ENCODE measurements at places on chromosomes 6 and 20.

DNA sequence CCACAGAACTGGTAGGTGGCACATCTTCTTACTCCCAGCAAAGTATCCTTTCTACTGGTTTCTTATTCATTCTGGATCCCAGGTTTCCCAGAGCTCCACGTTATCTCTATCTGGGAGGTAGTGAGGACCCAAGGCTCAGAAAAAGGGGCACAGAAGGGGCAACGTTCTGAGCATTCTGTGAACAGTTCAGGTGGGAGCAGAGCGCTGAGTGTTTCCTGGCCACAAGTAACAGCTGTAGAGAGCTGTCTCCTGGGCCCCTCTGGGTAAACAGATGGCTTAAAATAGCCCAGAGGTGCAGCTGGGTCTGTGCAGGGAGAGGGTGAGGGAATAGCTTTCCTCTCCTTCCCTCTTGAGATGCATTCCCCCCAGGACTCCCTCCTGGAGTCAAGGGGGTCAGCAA is 2.1 kb downstream of the APOBEC2 start:
- no peak for DNase-seq

DNA sequence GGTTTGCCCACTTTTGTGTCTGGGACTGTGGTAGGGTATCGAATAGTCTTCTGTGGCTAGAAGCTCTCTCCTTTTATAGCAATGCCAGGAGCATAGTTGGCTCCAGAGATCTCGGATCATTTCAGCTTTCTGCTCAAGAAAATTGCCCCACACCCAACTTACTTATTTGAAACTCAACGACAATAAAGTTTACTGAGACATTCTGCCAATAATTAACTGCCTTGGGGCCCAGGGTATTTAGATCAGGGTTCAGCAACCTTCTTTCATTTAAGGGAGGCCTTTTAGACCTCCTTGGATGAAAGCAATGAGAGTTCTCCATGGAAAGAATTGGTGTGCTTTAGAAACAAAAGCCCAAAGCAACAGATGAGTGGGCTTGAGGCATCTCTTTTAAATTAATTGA is 53.8 kb upstream of the GMPR start:
- DNase-seq = no peak

DNA sequence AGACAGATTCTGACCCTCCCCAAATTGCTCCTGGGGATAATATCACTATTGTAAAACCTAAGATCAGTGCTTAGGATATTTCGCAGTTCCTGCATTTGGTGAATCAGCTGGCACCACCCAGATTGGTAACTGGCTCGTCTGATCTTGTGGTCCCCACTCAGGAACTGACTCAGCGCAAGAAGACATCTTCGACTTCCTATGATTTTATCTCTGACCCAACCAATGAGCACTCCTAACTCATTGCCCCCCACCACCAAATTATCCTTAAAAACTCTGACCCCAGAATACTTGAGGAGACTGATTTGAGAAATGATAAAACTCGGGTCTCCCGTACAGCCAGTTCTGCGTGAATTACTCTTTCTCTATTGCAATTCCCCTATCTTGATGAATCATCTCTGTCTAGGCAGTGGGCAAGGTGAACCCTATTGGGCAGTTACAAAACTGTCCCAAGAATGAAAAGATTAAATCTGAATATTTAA is 55.7 kb upstream of the PRND start:
- DNase-seq = no peak

- no peak for DNase-seq
Observed at GRCh38 chr6:32970413-32971241, 2.2 kb downstream of the BRD2 start.

- no peak for DNase-seq
Observed at GRCh38 chr20:50590348-50590664, 80.1 kb downstream of the PTPN1 start.

- DNase-seq = no peak
Observed at GRCh38 chr6:136771306-136771705, 21.0 kb downstream of the MAP3K5 start.
